ENCODE measurements at places on chromosomes 1 and 21.

GRCh38 chr1:24906760-24907490 is 23.2 kb downstream of the RUNX3 start:
- no peak for DNase-seq

- no peak for DNase-seq
These were observed 558 bp upstream of the BTG3 start for GRCh38 chr21:17613242-17613676.

GRCh38 chr1:116311756-116312680 is 61.0 kb upstream of the ATP1A1 start:
- DNase-seq, result no peak

DNA sequence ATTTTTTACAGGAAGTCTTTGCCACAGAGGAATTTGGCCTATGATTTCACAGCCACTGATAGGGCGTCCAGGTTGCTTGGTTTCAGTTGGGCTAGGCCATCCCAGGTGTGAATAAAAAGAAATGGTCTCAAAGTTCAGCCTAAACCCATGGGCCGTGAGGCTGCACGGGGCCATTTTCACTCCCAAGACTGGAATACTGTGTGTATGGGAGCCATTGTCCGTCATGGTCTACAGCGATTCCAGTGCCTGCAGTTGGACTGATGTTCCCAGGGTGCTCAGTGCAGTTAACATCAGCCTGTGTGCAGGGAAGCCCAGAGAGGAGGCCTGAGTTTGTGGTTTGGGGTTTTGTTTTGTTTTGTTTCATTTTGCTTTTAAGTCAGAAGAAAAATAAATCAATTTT is 133.2 kb downstream of the ADSS2 start:
- DNase-seq, result no peak

- DNase-seq, result no peak
These were observed 259.1 kb downstream of the CACNA1E start for GRCh38 chr1:181742426-181742825.

DNA sequence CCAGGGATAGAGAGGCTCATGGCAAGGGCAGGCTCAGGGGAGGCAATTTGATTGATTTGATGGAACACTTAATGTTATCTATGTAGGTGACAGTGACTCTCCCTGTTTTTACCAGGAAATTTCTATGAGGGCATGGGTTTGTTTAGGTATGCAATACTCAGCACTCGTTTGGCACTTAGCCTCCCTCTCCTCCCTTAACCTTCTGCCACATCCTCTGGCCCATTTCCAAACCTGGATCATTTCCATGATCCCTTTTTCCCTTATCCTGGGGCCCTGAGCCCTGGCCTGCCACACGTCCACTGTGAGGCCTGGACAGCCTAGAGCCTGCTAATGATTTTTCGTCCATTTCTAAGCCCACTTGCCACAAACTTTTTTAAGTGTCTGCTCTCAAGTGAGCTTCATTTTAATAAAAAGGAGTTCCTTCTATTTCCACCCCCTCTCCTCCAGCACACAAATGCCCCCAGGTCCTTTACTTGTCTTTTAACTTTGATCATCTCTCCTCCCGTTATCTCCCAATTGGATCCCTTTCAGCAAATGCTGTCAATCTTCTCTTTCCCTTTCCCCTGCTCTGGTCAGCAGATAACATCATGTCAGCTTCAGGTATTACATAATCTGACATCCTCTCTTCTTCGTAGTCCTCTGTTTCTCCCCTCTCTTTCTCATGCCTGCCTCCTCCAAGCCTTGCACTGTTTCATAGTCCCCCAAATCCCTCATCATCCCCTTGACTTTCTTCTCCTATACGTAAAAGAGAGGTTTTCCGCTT is 37.8 kb upstream of the GADD45A start:
- DNase-seq, result no peak

- no peak for DNase-seq
These were observed 160.1 kb upstream of the UBE2U start for GRCh38 chr1:64043288-64043687.

DNA sequence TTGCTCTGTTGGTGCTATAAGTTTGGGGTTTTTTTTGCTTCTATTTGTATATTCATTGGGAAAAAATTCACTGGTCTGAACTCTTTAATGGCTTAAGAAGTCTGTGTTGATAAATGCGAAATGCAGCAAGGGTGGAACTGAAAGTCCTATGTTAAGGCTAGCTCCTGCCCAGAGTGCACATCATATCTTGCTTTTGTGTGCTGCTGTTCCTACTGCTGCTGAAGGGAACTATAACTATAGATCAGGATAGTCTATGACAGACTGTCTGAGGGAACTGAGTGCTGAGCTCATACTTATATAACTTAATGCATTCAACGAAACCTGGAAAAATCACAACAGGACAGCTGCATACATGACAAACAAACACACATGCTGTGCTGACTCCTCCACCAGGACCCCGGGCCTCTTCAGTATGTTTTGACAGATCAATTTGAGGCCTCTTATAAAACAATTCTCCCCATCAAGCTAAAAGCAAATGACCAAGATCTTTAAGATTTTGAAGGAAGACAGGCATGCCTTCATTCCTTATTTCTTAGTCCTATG is 1031.5 kb upstream of the ADGRL2 start:
- no peak for DNase-seq

DNA sequence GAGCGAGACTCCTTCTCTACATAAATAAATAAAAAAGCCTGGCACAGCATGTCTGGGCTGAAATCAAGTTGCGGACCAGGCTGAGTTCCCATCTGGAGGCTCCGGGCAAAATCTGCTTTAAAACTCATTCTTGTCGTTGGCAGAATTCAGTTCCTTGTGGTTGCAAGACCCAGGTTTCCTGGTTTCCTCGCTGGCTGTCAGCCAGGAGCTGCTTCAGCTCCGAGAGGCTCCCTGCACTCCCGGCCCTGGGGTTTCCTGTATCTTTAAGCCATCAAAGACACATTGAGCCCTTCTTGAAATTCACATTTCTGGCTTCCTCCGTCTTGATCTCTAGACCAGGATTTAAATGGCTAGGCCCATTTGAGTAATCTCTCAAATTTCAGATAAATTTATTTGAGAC is 20.6 kb upstream of the SCCPDH start:
- DNase-seq, result no peak

DNA sequence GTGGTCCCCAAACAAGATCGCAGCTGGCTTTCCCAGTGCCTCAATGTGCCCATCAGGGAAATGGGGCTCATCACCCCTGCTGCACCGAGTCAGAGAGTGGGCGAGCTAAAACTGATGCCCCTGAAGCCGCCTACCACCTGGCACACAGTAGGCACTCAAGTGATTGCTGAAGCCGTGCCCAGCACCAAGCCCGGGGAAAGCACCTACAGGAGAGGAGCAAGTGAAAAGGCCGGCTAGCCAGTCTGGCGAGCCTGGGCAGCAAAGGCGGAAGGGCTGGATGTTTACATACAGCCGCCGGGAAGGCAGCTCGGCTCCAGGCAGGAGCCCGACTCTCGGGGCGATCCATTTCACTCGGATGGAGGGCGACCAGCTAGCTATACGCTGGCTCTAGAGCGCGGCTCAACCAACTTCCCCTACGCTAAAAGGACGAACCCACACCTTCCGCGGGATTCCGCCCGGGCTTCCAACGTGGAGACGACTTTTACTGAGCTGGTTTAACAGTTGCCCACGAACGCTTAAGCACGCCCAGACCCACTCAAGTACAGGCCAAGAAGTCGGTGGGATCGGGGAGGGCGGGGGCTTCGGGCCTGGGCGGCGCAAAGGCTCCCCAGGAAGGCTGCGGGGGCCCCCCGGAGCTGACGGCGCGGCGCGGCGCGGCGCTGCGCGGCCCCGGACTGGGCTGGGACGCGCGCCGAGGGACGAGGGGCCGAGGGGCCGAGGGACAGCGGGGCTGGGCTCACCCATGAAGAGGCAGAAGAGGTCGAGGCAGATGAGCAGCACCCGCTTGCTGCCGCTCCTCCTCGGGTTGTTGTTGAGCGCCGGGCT is 1.0 kb downstream of the PLPP3 start:
- no peak for DNase-seq

DNA sequence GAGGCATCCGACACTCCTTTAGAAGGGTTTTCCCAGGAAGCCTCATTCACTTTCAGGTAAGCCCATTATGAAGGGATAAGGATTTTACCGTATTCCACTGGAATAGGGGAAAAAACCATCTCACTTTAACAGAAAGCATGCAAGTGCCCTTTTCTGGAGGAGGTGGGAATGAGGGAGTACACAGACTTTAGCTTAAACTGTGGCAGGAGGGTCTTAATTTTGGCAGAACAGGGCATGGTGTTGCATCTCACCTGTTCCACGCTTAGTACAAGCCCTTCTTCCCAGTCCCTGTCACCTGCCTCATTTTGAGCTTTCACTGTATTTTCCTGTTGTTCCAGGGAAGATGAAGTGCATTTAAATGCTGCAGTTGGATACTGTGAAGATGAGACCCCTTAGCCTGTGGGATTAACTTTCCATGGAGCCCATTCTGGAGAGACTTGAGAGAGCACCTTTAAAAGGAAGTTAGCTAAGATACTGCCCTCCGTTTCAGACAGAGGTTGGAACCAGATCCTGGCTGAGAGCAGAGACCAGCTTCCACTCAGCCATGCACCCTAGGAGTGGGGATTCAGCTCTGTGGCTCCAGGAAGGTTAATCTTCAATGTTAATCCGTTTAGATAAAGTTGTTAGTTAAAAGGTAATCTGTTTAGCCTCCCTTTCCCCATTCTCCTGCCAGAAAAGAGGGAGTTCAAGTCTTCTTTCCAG is 42.6 kb downstream of the PBX1 start:
- no peak for DNase-seq

GRCh38 chr1:217261636-217262035 is 369.3 kb downstream of the GPATCH2 start:
- DNase-seq, result no peak

- DNase-seq, result no peak
These were observed 59.9 kb downstream of the TRIM11 start for GRCh38 chr1:228346731-228347130.

DNA sequence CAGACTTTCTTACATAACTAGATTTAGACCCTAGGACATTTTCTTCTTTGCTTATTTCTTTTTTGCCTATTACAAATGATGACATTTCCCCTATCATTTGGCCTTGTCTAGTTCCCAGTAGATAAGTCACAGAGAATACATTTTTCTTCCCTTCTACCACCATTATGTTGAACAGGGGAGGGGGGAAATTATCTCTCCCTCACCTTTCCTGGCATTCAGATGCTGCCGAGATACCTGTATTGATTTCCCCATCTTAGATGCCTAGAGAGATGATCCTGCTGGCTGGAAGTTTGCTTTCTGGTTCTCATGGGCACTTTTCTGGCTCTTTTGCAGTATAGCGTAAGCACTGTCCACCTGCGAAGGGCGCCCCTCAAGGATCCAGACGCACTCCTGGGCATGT is 5.7 kb downstream of the IPO9 start:
- DNase-seq, result no peak

DNA sequence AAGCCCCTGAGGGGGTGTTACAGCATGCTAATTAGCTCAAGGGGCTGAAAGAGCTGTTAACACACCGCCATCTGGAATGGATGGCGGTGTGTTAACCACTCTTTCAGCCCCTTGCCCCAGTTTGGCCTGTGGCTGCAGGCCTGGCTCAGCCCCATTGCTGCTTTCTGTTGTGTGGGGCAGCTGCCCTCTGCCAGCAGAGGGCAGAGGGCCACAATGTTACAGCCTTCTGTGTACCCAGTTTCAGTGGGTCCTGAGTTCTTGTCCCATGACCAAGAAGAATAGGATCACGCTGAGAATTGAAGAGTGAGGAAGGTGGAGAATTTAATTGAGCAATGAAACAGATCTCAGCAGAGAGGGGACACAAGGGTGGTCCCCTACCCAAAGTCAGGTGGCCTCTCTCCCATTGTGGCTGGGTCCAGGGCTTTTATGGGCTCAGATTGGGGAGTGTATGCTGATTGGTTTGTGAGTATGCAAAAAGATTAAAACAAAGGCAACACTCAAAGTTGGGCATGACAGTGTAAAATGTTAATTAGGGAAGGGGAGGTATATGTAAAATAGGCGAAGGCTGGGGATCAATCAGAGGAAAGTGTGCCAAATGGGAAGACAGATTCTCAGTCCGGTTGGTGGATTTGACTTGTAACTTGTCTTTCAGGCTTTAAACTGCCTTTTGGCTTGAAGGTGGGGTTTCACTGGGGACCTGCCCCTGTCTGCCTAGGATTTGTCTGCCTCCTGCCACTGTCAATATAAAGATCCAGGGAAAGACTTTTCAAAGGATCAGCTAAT is 142.2 kb downstream of the RABGAP1L start:
- DNase-seq, result no peak

- DNase-seq, result no peak
These were observed 50.3 kb downstream of the KCNK1 start for GRCh38 chr1:233664253-233664652.

DNA sequence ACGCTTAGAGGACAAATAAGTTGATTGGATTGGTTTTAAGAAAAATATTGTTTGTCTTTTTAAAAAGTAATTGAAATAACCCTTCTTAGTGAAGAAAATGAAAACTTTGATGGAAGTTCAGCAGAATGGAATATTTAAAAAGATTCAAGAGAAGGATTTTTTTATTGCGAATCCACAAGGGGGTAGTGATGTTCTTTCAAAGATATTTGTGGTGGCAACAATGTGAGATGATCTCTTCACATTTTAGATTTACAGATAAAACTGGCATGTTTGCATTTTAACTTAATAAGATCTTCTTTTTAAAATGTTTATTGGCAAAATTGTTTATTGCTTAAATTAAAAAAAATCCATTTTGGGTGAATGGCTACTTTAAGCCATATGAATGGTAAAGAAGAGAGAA is 8.9 kb downstream of the CAMTA1 start:
- DNase-seq, result no peak

- DNase-seq, result no peak
These were observed 521.4 kb upstream of the CAMK1G start for GRCh38 chr1:209062081-209062620.

GRCh38 chr1:58968360-58968952 is 184.6 kb upstream of the JUN start:
- DNase-seq, result no peak

GRCh38 chr1:200774735-200775444 is 36.2 kb downstream of the CAMSAP2 start:
- DNase-seq, result no peak

- DNase-seq, result no peak
These were observed 81.8 kb upstream of the C21orf91 start for GRCh38 chr21:17900990-17901385.

- DNase-seq, result no peak
These were observed 3.5 kb upstream of the UBR4 start for GRCh38 chr1:19213580-19213979.

- DNase-seq, result no peak
These were observed 22.3 kb downstream of the C1orf146 start for GRCh38 chr1:92240034-92240433.

DNA sequence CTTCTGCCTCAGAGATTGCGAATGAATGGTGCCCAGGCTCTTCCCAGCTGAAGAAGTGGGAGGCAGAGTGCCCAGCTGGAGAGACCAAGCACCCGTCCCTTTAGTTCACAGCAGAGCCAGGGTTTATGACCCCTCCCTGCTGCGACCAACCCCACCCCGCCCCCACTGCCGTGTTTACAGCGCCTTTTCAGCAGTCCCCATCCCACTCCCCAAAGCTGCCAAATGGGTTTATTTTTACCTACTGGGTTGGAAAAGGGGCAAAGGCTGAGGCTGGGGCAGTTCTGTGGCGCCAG is 23.6 kb downstream of the DYRK3 start:
- no peak for DNase-seq

- DNase-seq, result no peak
These were observed 40.4 kb upstream of the KCNH1 start for GRCh38 chr1:211174375-211174774.
